ENCODE measurements at places on chromosomes 3 and 15. TPM values are rescaled to one million over a fixed set of nuclear protein-coding genes. Genes with fewer than 3 reads are reported as not detected.

DNA sequence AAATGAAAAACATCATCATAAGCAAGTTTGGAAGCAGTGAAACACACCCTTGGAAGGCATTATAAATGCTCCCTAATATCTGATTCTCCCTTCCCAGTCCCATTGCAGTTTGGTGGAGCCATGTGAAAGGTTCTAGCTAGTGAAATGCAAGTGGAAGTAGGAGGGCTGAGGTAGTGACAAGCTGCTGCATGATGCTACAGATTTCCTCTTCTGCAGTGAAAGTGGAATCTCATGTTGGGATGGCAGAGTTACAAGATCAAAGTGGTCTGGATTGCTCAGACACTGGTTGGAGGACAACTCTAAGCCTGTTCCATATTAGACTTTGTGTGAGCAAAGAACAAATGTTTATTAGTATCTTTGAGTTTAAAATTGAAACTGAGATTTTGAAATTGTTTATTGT lies 3.3 kb upstream of the PDCD6IP start:
- no peak for DNase-seq
- H3K4me3 ChIP-seq: no peak overlapping the region
- no peaks in the 10 kb centered on the region for H3K27me3 ChIP-seq
- H3K36me3 ChIP-seq: no peaks in the 10 kb centered on the region
- no peak overlapping the region for H3K27ac ChIP-seq
- peaks cover 16% of the 10 kb centered on the region for H3K4me1 ChIP-seq

The MUC4 gene
- total RNA-seq: not detected

The GP5 gene
- 0.11 TPM for total RNA-seq

DNA sequence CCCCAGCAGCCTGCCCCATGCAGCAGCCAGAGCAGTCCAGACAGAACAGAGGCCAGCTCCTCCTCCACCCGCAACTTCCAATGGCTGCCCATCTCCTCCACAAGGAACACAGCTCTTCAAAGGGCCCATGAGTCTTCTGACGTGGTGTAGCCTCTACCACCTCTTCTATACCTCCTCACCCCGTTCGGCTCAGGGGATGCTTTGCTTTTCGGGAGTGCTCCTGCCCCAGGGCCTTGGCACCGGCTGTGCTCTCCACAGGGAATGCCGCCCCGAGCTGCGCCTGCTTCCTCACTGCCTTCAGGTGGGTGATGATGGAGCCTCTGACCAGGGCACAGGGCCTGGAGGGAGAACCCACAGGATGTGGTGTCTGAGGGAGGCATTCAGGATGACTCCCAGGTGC lies 14.6 kb downstream of the DNAJB8 start:
- H3K4me1 ChIP-seq: no peaks in the 10 kb centered on the region
- peaks cover 20% of the 10 kb centered on the region for H3K27me3 ChIP-seq
- no peaks in the 10 kb centered on the region for H3K36me3 ChIP-seq
- no peak overlapping the region for H3K4me3 ChIP-seq

- H3K27ac ChIP-seq: peak overlapping the region; percentile 75
- H3K4me1 ChIP-seq: peaks cover 16% of the 10 kb centered on the region
- no peaks in the 10 kb centered on the region for H3K27me3 ChIP-seq
- no peaks in the 10 kb centered on the region for H3K36me3 ChIP-seq
- H3K4me3 ChIP-seq: peak overlapping the region; percentile 39
These were observed 40.9 kb downstream of the CRTC3 start for GRCh38 chr15:90570643-90571042.

The FBXO40 gene
- not detected for total RNA-seq

DNA sequence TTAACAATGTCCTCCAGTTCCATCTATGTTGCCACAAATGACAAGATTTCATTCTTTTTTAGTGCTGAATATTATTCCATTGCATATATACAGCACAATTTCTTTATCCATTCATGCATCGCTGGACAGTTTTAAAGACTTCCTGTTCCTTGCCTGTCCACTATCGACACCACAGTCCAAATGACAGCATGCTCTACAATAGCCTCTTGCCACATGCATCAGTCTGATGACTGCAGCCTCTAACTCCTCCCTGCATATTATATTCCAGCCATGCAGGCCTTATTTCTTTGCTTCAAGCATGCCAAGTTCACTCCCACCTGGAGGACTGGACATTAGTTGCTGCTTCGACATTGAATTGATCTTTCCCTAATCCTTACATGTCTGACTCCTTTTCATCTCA lies 306.2 kb downstream of the FOXP1 start:
- H3K27me3 ChIP-seq: no peaks in the 10 kb centered on the region
- no peaks in the 10 kb centered on the region for H3K4me1 ChIP-seq
- DNase-seq: no peak
- H3K4me3 ChIP-seq: no peak overlapping the region

The CNTN3 gene
- 18.5 TPM for total RNA-seq

The FAM107A gene
- total RNA-seq: 0.22 TPM

The FEZF2 gene
- not detected for total RNA-seq

- peaks cover 8% of the 10 kb centered on the region for H3K4me1 ChIP-seq
- H3K36me3 ChIP-seq: no peaks in the 10 kb centered on the region
- DNase-seq: no peak
These were observed 56.7 kb upstream of the MCF2L2 start for GRCh38 chr3:183485093-183485492.

DNA sequence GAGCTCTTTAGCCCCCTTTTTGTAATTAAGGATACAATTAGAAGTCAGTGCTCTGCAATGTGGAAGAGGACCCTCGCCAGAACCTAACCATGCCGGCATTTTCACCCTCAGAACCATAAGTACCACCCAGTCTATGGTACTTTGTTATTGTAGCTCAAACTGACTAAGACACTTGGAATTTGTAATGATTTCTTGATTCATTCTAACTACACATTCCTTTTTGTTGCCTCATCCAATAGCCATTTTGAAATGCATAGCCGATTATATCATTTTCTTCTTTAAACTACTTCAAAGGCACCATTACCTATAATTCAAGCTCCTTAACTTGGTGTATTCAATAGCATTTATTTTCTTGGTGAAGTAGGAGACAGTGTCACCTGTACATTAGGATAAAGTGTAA lies 61.4 kb downstream of the GLB1 start:
- peak; percentile 57 for DNase-seq
- H3K4me1 ChIP-seq: peaks cover 10% of the 10 kb centered on the region
- H3K4me3 ChIP-seq: no peak overlapping the region
- no peak overlapping the region for H3K27ac ChIP-seq

GRCh38 chr3:66456711-66457173 lies 44.1 kb downstream of the LRIG1 start:
- DNase-seq: no peak
- H3K27me3 ChIP-seq: no peaks in the 10 kb centered on the region
- no peak overlapping the region for H3K4me3 ChIP-seq
- no peak overlapping the region for H3K27ac ChIP-seq

GRCh38 chr3:12661926-12662592 lies 1.9 kb downstream of the RAF1 start:
- no peaks in the 10 kb centered on the region for H3K27me3 ChIP-seq
- no peaks in the 10 kb centered on the region for H3K36me3 ChIP-seq
- H3K4me1 ChIP-seq: peaks cover 49% of the 10 kb centered on the region

DNA sequence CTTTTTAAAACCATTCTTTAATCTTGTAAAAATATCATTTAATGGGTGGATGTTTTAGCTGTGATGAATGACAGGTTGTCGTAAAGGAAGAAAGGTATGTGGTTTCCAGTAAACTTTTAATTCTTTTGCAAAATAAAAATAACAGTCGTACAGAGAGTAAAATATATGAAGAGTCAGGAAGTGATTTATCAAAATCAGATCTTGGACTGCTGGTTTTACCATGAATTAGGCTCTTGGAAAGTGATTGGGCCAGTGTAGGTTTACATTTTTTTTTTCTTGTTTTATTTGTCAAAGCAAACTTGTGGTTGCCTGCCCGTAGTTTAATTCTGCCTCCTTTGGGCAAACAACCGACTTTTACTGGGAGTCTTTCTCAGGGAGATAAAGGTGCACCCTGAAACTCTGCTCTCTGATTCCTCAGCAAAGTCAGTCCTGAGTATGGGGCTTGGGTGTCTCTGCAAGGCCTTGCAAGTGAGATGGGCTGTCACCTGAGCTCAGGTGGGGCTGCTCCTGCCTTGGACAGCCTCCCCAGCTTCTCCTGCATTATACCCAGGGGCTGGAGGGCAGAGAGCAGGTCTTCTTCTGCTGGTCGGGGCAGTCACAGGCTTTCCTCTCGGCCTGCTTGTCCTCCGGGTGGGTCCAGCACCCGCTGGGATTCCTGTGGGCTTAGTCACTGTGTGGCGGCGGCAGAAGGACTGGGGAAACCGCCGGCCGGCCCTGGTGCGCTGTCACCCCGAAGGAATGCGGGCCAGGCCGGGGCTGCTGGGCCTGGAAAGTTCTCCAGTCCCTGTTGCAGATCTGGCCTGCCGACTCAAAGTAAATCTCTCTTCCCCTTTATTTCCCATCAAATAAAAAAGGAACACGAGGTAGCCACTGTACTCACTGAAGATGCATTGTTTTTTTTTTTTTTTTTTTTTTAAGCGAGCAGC lies 79.0 kb downstream of the IGF1R start:
- peak overlapping the region; percentile 47 for H3K4me3 ChIP-seq
- DNase-seq: peak; percentile 98
- peaks cover 72% of the 10 kb centered on the region for H3K4me1 ChIP-seq
- no peaks in the 10 kb centered on the region for H3K27me3 ChIP-seq

DNA sequence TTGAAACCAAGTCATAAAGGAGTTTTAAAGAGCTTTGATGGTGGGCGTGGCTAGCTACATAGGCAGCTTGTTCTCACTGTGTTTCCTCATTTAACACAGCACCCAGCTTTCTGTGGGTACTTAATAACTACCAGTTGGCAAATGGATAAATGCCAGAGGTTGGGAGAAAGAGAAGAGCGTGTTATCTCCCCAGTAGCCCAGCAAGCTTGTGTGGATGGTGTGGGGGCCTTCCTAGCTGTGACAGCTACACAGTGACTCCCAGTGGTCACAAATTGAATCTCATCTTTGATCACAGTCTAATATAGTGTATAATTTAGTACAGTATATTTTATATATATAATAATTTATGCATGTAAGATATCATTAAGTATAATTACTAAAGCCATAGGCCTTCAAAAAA lies 984.1 kb downstream of the EPHA3 start:
- H3K27ac ChIP-seq: no peak overlapping the region
- H3K36me3 ChIP-seq: no peaks in the 10 kb centered on the region
- DNase-seq: peak; percentile 61
- no peak overlapping the region for H3K4me3 ChIP-seq

GRCh38 chr3:8825153-8825825 lies 55.9 kb upstream of the OXTR start:
- no peaks in the 10 kb centered on the region for H3K4me1 ChIP-seq
- no peak for DNase-seq
- H3K27me3 ChIP-seq: no peaks in the 10 kb centered on the region
- no peaks in the 10 kb centered on the region for H3K36me3 ChIP-seq

The SPTSSB gene
- total RNA-seq: not detected

GRCh38 chr3:126021224-126021623 lies 52.2 kb downstream of the ROPN1B start:
- no peak for DNase-seq
- H3K4me1 ChIP-seq: no peaks in the 10 kb centered on the region
- H3K27ac ChIP-seq: no peak overlapping the region

DNA sequence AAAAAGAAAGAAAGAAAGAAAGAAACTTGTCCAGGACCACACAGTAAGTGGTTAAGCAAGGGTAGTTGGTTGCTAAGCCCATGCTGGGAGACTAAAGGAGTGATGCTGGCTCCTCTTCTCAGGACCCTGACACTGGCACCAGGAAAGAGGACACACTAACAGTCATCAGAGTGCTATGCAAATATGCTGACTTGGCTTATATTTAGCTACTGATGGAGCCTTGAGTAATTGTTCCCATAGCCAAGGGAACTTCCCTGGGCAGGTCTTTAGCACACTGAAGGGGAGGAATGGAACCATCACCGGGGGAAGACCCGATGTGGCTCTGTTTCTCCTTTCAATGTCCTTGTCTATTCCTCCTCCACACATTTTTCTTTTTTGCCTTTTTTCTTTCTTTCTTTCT lies 6.2 kb downstream of the TMEM40 start:
- no peak overlapping the region for H3K4me3 ChIP-seq
- no peaks in the 10 kb centered on the region for H3K27me3 ChIP-seq
- H3K27ac ChIP-seq: no peak overlapping the region
- peaks cover 23% of the 10 kb centered on the region for H3K4me1 ChIP-seq

GRCh38 chr3:28836199-28836598 lies 444.7 kb upstream of the RBMS3 start:
- no peak overlapping the region for H3K4me3 ChIP-seq
- DNase-seq: peak; percentile 21
- no peaks in the 10 kb centered on the region for H3K36me3 ChIP-seq
- H3K4me1 ChIP-seq: no peaks in the 10 kb centered on the region
- peaks cover 15% of the 10 kb centered on the region for H3K27me3 ChIP-seq
- H3K27ac ChIP-seq: no peak overlapping the region

DNA sequence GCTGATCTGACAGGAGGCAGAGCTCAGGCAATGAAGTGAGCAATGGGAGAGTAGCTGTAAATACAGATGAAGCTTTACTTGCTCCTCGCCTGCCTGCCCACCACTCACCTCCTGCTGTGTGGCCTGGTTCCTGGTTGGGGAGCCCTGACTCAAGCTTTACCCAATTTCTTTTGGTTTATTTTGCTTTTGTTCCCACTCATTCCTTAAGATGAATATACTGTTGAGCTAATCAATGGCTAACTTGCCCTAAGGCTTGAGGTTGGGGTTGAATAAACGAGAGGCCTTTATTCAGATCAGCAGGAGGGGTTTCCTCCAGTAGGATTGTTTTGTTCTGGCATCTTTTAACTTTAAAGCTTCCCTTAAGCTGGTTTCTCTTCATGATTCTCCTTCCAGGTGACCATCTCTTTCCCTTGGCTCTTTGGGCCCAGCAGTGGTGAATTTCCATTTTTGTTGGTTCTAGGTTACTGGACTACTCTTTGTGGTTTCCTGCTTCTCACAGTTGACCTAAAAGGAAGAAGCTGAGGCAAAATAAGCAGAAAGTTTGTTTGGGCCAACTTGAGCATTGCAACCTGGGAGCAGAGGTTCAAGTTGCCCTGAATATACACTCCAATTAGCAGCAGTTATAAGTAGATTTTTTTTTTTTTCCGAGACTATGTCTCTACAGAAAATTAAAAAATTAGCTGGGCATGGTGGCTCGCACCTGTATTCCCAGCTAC lies 44.4 kb downstream of the STARD9 start:
- H3K4me3 ChIP-seq: no peak overlapping the region
- no peaks in the 10 kb centered on the region for H3K27me3 ChIP-seq
- no peaks in the 10 kb centered on the region for H3K4me1 ChIP-seq
- no peaks in the 10 kb centered on the region for H3K36me3 ChIP-seq
- DNase-seq: no peak
- no peak overlapping the region for H3K27ac ChIP-seq

The CPLX3 gene
- total RNA-seq: not detected

The PRTG gene
- under 0.01 TPM for total RNA-seq

- peaks cover 5% of the 10 kb centered on the region for H3K27me3 ChIP-seq
- H3K36me3 ChIP-seq: no peaks in the 10 kb centered on the region
- DNase-seq: no peak
- no peak overlapping the region for H3K27ac ChIP-seq
- H3K4me3 ChIP-seq: no peak overlapping the region
- H3K4me1 ChIP-seq: no peaks in the 10 kb centered on the region
These were observed 20.1 kb downstream of the GPR156 start for GRCh38 chr3:120264963-120265362.

DNA sequence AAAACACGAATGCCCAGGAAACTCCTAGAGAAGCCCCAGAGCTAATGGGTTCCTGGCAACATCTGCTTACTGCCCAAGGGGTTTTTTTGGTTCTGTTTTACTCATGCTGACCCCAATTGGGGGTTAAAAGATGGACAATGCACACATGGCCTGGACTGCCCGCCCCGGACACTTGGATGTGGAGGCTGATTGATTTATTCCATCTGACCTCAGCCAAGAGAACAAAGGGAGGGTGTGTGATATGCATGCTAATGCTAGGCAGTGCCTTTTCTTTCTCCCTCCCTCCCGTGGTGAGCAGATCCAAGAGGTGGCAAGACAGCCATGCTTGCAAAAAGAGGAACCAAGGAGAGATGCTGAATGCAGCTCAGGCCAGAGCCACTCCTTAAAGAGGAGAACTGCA lies 3.3 kb upstream of the LRTM1 start:
- no peak for DNase-seq
- H3K36me3 ChIP-seq: no peaks in the 10 kb centered on the region
- no peak overlapping the region for H3K27ac ChIP-seq
- no peak overlapping the region for H3K4me3 ChIP-seq

The EPHB1 gene
- total RNA-seq: 1.6 TPM

Data from GM23248 (cell line).